ENCODE measurements at places on chromosomes 3 and 15. TPM values are rescaled to one million over a fixed set of nuclear protein-coding genes. Genes with fewer than 3 reads are reported as not detected.

CPLX3 gene
- polyA plus RNA-seq = 0.27 TPM

LMCD1 gene
- 3.5 TPM for polyA plus RNA-seq

ITIH1 gene
- not detected for polyA plus RNA-seq

ALG1L2 gene
- polyA plus RNA-seq = not detected

IL20RB gene
- 2.0 TPM for polyA plus RNA-seq

B3GNT5 gene
- polyA plus RNA-seq = 6.1 TPM

GOLGA8B gene
- 462 TPM for polyA plus RNA-seq

ISLR2 gene
- 330 TPM for polyA plus RNA-seq

ACP3 gene
- not detected for polyA plus RNA-seq

MESP2 gene
- polyA plus RNA-seq = not detected

ARPIN gene
- 3.5 TPM for polyA plus RNA-seq

RAB43 gene
- polyA plus RNA-seq = 0.57 TPM

GOLGA8G gene
- not detected for polyA plus RNA-seq

AMOTL2 gene
- polyA plus RNA-seq = 30.1 TPM

HRH1 gene
- 0.06 TPM for polyA plus RNA-seq

FBN1 gene
- polyA plus RNA-seq = 22.0 TPM

CSTA gene
- not detected for polyA plus RNA-seq

SLC6A6 gene
- polyA plus RNA-seq = 15.9 TPM

SERINC4 gene
- 0.38 TPM for polyA plus RNA-seq

GOLGA8J gene
- not detected for polyA plus RNA-seq

FGD5 gene
- 0.42 TPM for polyA plus RNA-seq

C3orf20 gene
- not detected for polyA plus RNA-seq

CKMT1B gene
- polyA plus RNA-seq = 23.2 TPM

SLC22A13 gene
- 0.16 TPM for polyA plus RNA-seq

SCAMP5 gene
- polyA plus RNA-seq = 104 TPM

SNTN gene
- polyA plus RNA-seq = not detected

TUSC7 gene
- not detected for polyA plus RNA-seq

GTF2A2 gene
- polyA plus RNA-seq = 171 TPM

LIPH gene
- 0.05 TPM for polyA plus RNA-seq

RASGRF1 gene
- polyA plus RNA-seq = 11.0 TPM

CAPN3 gene
- 1.5 TPM for polyA plus RNA-seq

SMCO1 gene
- not detected for polyA plus RNA-seq

MED12L gene
- 35.5 TPM for polyA plus RNA-seq

All from neural cell (in vitro differentiated cells).